ENCODE measurements at places on chromosomes 2 and 18.
A peak's percentile ranks its signal among the peaks of the same experiment; 100 is the strongest.

DNA sequence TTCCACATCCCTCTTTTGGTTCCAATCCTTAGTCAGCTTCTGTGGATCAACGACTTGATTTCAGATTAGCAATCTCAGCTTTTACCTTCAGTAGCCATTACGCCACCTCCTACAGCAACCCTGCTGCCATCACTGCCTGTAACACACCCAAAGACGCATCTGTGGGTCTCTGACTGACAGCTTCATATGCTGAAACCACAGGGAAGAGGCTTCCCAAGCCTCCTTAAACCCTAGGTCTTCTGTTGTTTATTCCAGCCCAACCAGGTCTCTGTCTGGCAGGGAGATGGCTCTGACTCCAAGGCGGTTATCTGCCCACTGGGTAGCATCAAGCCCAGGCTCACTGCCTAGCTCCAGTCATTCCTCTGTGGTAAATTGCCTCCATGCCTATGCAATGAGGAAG, 28.6 kb upstream of the TRIB2 start:
- no peak for DNase-seq

DNA sequence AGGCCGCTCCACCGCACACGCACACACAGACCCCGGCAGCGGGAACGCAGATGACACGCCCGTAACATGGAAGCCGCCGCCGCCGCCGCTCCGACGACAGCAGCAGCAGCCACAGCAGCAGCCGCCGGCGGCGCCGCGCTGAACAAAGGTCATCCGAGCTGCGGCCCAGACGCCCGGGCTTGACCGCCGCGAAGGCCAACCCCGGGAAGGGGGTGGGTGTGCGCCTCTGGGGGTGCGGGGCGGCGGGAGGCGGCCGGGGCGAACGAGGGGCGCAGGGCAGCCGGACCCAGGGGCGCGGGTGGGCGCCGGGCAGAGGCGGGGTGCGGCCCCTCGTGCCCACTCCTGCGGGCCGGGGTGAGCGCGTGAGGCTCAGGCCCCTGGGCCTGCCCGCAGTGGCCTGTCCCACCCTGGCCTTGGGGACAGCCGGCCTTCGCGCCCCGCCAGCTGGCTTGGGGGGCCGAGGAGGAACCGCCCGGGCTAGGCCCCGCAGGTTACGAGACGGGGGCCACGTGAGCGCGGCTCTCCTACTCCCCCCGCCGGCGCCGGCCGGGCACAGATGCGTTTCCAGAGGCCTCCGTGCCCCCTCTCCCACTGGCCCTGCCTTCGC, 1.0 kb upstream of the ZNF532 start:
- no peak for DNase-seq

DNA sequence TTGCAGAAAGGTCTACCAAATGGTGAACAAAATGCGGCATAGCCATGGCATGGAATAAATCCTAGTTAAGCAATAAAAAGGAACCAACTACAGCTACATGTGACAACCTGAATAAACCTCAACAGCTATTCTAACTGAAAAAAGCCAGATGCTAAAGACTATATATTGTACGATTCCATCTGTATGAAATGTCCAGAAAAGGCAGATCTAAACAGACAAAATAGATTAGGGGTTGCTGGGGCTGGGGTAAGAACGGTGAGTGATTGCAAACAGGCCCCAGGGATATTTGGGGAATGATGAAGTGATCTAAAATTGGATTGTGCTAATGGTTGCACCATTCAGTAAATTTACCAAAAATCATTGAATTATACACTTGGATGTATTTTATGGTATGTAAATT, 2.8 kb downstream of the CCDC68 start:
- no peak for DNase-seq

GRCh38 chr18:46051731-46052461, 20.2 kb downstream of the PSTPIP2 start:
- no peak for DNase-seq

- no peak for DNase-seq
Measured at GRCh38 chr2:113058411-113058994, 495 bp upstream of the IL36RN start.

DNA sequence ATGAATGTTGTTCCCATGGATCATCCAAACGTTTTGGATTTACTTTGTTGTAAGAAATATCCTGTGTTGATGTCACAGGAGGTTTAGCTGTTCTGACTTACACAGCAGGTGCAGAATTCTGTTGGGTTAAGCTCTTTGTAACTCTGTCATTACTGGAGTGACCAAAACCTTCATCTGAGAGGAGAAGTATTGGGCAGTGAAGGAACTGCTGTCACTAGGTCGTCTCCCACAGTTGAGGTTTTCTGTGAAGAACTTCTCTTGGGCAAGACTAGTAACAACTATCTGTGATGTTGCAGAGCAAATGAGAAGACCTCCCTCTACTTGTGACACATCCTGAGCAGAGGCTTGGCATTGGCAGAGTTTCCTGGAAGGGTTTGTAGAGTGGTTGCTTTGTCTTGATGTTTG, 2.9 kb downstream of the SPTBN1 start:
- DNase-seq = no peak

GRCh38 chr18:44258086-44258485, 422.6 kb upstream of the SETBP1 start:
- no peak for DNase-seq

GRCh38 chr2:144190908-144191605, 328.9 kb downstream of the ZEB2 start:
- DNase-seq = no peak

DNA sequence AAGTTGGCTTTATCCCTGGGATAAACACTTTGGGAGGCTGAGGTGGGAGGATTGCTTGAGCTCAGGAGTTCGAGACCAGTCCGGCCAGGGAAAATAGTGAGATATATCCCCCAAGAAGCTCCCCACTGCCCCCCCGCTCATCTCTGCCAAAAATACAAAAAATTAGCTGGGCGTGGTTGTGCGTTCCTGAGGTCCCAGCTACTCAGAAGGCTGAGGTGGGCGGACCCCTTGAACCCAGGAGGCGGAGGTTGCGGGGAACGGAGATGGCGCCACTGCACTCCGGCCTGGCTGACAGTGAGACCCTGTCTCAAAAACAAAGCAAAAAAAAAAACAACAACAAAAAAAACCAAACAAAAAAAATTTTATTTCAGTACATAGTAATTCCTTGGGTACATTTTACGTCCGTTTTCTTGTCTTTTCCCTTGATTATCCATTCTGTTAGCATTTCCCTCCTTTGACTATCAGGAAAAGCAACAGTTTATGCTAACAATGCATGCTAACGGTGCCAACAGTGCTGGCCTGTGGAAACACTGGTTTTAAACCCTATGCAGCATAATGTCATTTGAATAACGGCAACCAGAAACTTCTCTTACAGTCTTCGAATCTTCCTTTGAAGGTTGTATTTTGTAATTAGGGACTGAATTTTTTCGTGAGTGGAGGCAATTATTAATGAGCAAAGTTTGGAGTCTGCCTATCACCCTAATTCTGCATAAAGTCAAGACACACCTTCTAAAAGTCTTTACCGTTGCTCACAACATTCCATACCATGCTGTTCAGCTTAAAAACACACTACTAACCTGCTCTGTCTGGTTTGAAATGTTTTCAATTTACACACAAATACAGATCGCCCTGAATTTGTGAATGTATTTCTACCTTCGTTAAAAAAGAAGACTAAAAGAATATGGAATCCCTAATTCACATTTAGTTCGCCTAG, 721 bp upstream of the MIB1 start:
- no peak for DNase-seq

- DNase-seq = no peak
Measured at GRCh38 chr18:56097621-56098020, 509.6 kb upstream of the TCF4 start.

DNA sequence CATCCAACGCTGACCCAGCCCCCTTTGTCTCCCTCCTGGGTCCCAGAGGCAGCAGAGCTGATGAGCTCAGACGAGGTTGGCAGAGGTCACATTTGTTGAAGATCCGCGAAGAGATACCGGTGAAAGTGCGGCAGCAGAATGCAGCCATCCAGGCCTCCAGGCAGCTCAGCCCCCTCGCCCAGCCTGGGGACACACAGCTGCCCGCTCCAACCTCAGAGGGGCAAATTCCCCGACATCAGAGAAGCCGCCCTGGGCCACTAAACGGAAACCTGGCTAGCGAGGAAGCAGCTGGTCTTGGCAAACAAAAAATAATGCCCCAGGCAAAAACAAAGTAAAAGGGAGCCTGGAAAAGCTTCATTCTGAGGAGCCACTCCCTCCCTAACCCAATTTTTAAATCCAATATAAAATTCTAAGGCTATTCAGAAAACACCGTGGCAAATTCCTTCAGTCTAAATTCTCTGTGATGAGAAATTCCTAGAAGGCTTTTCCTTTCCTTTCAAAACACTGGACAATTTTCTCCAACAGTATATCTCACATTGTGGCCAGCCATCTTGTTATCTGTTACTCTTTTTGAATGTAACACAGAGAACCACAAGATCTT, 262.4 kb downstream of the SS18 start:
- DNase-seq = no peak

GRCh38 chr2:96962567-96963203, 23.7 kb downstream of the FAM178B start:
- DNase-seq = no peak

DNA sequence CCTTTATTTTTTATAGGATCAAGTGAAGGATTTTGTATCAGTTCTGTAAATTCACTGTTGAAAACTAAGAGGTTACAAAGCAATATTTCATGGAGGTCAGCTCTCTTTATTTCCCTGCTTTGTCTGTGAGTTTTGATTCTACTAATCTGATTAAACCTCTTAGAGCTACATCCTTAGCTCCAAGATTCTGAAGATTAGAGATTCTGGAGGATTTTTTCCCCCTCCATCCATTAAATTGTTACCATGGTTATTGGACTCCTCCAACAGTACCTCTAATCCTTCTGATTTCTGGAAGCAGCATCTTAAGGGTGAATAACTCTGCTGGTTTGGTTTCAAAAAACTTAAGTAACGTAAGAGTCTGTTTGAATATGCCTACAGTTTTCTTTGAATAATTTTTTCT, 110.0 kb downstream of the TANC1 start:
- no peak for DNase-seq

DNA sequence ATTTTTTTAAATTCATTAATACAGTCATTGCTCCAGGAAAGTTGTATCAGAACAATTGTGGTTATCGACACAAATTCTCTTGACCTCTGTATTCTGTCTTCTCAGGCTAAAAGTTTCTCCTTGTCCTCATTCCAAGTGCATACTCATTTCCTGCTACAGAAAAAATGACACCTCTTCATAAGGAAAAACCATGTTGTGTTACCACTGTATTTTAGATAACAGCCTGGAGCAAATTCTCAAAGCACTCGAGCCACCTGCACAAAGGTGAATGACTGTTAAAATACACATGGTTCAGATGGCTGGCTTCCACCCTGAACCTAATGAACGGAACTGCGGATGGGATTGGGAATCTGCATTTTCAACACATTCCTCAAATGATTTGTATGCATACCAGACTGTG, 586.5 kb downstream of the EPHA4 start:
- no peak for DNase-seq

DNA sequence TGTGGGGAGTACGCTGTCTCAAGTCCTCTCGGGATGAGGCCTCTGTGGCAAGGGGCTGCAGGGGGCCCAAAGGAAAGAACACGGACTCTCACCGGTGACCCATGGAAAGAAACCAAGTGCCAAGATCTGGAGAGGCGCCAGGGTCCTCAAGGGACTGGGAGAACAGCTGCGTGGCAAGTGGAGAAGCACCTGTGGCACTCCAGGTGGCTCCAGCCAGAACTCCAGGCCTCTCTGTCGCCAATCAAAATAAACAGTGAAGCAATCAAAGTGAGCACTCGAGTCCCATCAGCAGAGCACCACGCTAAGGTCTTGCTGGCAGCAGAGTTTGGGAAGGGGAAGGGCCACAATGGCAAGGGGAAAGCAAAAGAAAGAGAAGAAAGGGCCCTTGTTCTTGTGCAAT, 54.7 kb downstream of the BCL2 start:
- peak; percentile 77 for DNase-seq

- DNase-seq = no peak
Measured at GRCh38 chr2:163247156-163247846, 408.7 kb upstream of the KCNH7 start.

- no peak for DNase-seq
Measured at GRCh38 chr18:56036741-56037140, 448.7 kb upstream of the TCF4 start.

- no peak for DNase-seq
Measured at GRCh38 chr2:240522406-240522805, 35.4 kb downstream of the ANKMY1 start.

DNA sequence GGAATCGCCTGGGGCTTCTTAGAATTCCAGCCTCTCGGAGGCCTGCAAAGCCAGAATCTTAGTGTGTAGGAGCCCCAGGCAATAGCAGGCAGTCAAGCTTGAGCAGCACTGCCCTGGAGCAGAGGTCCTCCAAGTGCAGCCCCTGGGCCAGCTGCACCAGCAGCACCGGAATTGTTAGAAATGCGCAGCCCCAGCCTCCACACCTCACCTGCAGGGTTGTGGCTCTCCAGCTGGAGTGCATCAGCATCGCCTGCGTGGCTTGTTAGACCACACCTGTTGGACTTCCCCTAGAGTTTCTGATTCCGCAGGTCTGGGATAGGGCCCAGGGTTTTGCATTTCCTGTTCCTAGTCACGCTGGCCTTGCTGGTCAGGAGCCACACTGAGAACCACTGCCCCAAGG, 100.3 kb downstream of the ASAP2 start:
- DNase-seq = no peak

DNA sequence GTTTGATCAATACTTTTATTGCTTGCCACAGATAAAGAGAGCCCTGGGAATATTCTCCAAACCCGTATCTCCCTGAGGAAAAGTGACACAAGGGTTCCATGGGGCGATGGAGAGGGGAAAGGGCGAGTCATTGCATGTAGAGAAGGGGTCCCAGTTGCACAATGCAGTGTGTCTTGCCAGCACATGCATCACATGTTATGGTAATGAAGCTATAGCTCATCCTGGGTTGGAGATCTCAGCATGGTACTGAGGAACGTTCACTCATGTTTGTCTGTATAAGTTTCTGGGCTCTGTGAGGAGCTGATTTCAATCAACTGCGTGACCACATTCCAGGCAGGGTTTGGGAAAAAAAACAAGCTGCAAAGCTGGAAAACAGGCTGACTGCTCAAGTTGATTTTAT, 220.7 kb upstream of the MC4R start:
- no peak for DNase-seq

GRCh38 chr2:218397820-218398436, 1.7 kb upstream of the CTDSP1 start:
- peak; percentile 13 for DNase-seq

DNA sequence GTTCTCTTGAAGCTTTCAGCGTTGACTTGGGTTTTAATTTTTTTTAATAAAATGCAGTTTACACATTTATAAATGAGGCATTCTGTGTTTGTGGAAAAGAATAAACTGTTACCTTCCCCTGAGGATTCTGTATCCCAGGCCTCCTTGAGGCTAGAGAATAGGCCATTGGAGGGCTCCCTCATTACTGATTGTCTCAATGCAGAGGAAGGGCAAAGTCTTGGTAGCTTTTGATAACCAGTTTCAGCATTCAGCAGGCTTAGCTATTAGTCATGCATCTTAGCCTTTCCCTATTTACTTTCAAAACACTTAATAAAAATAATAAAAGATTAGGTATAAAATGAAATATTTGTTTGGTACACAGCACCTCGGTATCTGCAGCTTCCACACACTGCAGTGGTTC, 58.1 kb upstream of the OTX1 start:
- DNase-seq = no peak

GRCh38 chr2:207960911-207961310, 64.4 kb downstream of the PLEKHM3 start:
- no peak for DNase-seq

- DNase-seq = no peak
Measured at GRCh38 chr18:43420950-43421349, 143.7 kb upstream of the SYT4 start.

- no peak for DNase-seq
Measured at GRCh38 chr2:144681389-144681788, 161.5 kb upstream of the ZEB2 start.
